ENCODE measurements at places on chromosomes 6 and 20.

DNA sequence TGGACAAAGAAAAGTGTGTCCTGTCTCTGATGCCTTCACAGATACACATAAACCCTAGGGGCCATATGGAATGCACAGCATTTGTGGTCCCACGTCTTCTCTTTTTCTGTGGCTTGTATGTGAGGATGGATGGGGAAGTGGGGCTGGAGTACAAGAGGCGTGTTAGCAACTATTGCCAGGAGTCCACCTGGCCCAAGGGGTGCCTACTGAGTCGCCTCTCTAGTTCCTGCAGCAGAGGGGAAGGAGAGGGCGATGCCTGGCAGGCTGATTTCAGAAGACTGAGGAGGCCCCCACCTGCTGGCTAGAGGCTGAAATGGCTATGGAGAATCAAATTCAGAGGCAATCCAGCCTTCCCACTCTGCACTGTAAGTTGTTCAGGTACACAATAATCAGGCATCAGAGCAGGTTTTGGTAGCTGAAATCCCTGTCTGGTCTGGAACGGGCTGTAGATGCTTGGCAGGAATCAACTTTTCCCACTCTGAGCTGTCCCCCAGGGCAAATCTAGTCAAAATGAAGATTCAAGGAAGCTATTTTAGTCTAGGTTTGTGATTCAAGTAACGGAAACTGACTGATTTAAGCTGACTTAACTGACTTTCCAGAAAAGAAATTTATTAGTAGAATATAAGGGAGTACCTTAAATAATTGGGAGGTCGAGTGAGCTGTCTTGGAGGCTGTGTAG is 14.9 kb upstream of the PPARD start:
- no peaks in the 10 kb centered on the region for H3K27me3 ChIP-seq
- H3K4me1 ChIP-seq, result no peaks in the 10 kb centered on the region
- DNase-seq, result peak; percentile 54
- no peak overlapping the region for H3K27ac ChIP-seq
- H3K4me3 ChIP-seq, result no peak overlapping the region
- no peaks in the 10 kb centered on the region for H3K36me3 ChIP-seq

- H3K27ac ChIP-seq, result no peak overlapping the region
- no peaks in the 10 kb centered on the region for H3K36me3 ChIP-seq
- DNase-seq, result no peak
- no peak overlapping the region for H3K4me3 ChIP-seq
- no peaks in the 10 kb centered on the region for H3K4me1 ChIP-seq
Measured at GRCh38 chr6:128064540-128064895, 163.7 kb upstream of the THEMIS start.

GRCh38 chr6:147209762-147210449 is 5.7 kb downstream of the STXBP5 start:
- H3K36me3 ChIP-seq, result no peaks in the 10 kb centered on the region
- H3K4me3 ChIP-seq, result no peak overlapping the region
- no peak for DNase-seq
- peak overlapping the region; percentile 52 for H3K27ac ChIP-seq
- H3K27me3 ChIP-seq, result no peaks in the 10 kb centered on the region

- H3K27ac ChIP-seq, result no peak overlapping the region
- no peaks in the 10 kb centered on the region for H3K27me3 ChIP-seq
- peaks cover 38% of the 10 kb centered on the region for H3K36me3 ChIP-seq
- no peak overlapping the region for H3K4me3 ChIP-seq
Measured at GRCh38 chr6:41593406-41593805, 44.9 kb upstream of the MDFI start.
